ENCODE measurements at places on chromosomes 1 and 21. TPM values are rescaled to one million over a fixed set of nuclear protein-coding genes. Genes with fewer than 3 reads are reported as not detected.

NUP210L gene
- polyA plus RNA-seq, result not detected

GPR37L1 gene
- 0.25 TPM for polyA plus RNA-seq

- DNase-seq, result no peak
These were observed 9.9 kb downstream of the TP73 start for GRCh38 chr1:3662080-3662671.

DNA sequence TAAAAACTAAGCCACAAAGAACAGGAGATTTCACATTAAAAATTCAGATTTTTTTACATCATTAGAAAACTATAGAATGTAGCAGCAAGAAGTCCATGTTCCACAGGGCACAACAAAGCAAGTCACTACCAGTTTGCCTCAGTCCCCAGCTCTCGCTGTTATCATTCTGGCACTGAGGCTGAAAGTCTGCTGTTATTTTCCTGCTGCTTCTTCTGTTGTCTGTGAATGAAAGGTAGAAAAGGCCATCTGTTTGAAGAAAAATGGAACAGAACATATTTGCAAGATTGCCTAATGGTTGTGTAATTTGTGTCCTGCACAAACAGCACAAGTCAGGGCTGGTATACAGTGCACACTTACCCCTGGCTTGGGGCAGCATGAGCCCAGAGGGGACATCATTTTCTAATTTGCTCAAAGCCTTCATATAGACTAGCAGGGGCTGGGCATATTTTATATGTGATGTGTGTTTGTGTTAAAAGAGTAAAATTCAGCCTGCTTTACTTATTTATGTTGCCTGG, 105.6 kb upstream of the COG2 start:
- no peak for DNase-seq

DHX9 gene
- polyA plus RNA-seq, result 113 TPM

DNA sequence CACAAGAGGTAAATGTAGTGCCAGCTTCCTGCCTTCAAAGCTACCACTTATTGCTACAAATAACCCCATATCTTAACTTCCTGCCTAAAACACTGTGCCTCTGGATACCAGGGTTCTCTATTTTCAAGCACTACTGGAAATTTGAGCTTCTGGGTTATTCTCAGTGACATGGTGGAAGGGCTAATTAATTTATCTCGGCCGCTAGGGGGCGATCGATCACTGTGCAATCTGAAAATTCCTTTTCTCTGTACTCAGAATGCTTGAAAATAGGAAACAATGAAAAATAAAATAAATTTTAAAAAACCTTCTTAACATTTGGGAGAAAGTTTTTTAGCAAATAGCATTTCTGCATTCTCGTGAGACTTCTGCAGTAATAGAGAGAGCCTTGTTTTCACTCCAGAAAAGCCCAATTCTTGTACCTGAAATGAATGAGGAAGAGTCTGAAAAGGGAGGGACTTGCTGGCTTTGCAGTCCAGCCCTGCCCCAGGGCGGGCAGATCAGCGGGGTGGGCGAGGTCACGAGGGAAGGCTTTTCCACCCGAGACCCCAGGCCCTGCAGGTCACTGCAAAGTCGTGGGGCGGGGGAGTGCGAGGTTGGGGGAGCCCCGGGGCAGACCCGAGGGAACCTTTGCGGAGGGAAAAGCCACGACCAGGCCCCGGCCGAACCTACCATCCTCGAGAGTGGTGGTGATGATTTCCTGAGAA, 276.7 kb downstream of the PCP4 start:
- DNase-seq, result no peak

DNA sequence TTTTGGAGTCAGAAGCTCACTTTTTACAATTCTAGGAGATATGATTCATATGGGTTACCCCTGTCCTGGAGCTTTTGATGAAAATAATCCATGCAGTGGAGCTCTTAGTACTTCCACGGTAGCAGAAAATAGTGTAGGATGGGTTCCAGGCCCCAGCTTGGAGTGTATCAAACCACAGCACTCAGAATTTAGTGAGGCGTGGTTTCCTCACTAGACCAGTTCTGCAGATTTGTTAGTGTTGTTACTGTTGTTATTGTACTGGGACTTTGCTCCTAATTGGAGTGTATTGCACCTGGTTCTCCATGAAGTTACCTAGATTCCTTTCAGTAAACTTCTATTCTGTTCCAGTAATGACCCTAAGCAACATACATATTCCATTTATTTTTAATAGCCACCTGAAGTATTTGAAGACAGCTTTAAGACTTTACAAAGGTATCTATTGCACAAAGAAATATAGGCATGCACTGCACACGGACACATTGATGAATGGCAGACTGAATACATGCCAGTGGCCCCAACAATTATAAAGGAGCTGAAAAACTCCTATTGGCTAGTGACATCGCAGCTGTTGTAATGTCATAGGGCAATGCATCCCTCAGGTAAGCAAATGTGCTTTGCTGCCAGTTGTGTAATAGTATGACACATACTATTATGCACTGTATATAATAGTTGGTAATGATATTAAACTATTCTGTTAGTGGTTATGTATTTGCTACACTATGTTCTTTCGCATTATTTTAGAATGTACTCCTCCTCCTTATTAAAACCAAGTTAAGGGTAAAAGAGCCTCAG, 1058.0 kb downstream of the KCNT2 start:
- no peak for DNase-seq

INAVA gene
- polyA plus RNA-seq, result 49.3 TPM

DNA sequence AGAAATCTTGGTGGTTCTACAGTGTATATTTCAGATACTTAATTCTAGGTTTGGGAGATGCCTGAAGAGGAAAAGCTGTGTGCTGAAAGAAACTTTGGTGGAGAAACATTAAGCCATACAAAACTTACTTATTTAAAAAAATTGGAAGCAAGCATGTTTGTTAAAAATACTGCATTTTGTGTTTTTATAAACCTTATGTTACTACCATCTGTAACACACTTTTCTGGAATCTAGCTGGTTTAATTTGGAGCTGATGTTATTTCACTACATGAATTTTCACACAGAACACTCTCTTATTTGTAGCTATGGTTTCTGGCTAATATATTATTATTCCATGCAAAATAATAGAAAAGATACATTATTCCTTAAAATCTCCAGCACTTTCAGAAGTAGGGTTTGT, 710.7 kb downstream of the ADGRL2 start:
- no peak for DNase-seq

GRCh38 chr1:76161451-76161850, 86.9 kb downstream of the ST6GALNAC3 start:
- DNase-seq, result no peak

DNA sequence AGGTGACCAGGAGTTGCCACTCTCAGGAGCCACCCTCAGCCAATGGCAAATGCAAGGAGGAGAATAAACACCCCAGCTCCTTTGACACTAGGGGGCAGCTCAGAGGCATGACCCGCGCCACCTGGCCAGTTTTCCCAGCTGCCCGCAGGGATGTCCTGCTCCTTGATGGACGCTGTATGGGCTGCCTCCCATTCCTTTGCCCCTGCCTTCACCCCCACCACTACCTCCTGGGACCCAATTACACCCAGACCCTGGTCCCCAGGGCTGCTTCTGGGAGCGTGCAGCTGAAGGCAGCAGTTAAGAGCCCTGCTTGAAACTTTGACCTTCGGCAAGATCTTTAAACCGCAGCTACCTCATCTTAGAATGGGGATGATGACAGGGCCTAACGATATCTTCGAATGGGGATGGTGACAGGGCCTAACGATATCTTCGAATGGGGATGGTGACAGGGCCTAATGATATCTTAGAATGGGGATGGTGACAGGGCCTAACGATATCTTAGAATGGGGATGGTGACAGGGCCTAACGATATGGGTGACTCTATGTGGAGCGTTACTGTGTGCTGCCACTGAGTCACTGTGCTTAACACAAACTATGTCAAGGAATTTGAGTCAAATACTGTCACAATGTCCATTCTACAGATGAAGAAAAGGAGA, 163.0 kb upstream of the KAZN start:
- DNase-seq, result no peak

DNA sequence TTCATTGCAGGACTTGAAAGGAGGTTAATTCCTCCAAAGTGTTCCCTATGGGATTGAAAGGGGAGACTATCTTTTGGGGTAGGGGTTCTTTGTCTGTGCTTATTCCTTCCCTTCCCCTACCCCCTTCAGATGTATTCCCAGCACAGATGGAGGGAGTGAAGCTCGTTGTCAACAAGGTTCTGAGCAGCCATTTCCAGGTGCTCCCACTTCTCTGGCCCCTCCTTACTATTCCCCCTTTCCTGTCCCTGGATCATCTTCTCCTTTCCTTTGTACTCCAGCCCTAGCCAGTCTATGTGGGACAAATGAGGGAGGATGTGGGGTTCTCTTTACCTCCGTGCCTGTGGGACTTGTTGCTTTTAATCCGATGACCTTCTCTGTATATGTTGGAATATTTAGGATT, 899 bp downstream of the TOMM40L start:
- DNase-seq, result no peak

GRCh38 chr1:1939296-1940122, 20.4 kb upstream of the TMEM52 start:
- no peak for DNase-seq

- DNase-seq, result no peak
These were observed 37.0 kb downstream of the ZBTB8B start for GRCh38 chr1:32501865-32502264.
